SJCRH30 (cell line): ENCODE measurements at places on chromosomes 2 and 18. TPM values are rescaled to one million over a fixed set of nuclear protein-coding genes. Genes with fewer than 3 reads are reported as not detected.

DNA sequence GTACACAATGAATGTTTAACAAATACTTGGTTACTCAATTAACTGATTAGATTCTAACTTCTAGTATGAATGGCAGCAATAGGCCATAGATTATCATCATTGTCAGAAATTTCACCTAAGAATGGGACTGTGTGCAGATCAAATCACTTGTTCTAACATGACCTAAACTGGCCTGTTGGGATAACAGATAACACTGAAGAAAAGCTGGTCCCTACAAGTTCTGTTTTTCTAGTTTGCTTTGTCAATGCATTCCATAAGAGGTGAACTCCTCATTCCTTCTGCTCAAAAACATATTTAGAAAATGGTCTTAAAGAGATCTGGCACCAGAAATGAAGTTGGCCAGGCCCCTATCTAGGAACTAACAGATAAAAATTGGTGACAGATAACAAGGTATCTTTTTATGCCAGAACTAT, 175.4 kb downstream of the THADA start:
- DNase-seq, result no peak

ZNF407 gene
- 8.5 and 9.5 TPM in 2 replicates for total RNA-seq

- DNase-seq, result no peak
Measured at GRCh38 chr2:235621736-235622135, 127.9 kb downstream of the AGAP1 start.

VIT gene
- total RNA-seq, result 0.13 and 0.40 TPM in 2 replicates
